ENCODE measurements at places on chromosomes 5 and 9.

DNA sequence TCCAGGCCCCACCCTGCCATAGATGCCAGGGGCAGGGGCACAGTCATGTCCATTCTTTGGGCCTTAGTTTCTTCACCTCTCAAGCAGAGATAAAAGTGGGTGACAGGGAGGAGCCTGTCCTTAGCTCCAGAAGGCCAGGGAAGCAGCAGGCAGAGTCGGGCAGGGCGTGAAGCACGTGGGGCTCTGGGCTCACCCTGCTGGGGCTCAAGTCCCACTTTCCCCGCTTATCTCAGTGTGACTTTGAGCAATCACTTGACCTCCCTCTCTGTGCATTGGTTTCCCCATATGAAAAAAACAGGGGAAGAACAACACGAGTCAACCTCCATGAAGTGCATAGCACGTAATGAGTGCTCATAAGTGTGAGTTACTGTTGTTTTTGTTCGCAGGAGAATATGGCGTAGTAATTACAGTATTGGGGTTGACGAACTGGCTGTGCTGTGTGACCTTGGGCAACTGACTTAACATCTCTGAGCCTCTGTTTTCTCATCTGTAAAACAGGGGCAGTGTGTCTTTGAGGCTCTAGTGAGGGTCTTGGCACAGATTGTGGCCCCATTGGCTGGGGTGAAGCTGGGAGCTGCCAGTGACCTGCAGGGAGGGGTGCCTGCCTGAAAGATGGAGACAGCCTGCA is 39.9 kb upstream of the HAND1 start:
- no peak for DNase-seq

GRCh38 chr9:34510497-34511468 is 12.0 kb downstream of the ENHO start:
- DNase-seq = no peak

GRCh38 chr9:114272739-114273431 is 50.0 kb upstream of the ORM1 start:
- no peak for DNase-seq

GRCh38 chr5:54884195-54884536 is 101.2 kb downstream of the ESM1 start:
- DNase-seq = no peak

Data from activated CD8-positive, alpha-beta memory T cell treated with anti-CD3 and anti-CD28 coated beads for 24 hours (primary cell).